ENCODE measurements at places on chromosomes 1 and 21.

DNA sequence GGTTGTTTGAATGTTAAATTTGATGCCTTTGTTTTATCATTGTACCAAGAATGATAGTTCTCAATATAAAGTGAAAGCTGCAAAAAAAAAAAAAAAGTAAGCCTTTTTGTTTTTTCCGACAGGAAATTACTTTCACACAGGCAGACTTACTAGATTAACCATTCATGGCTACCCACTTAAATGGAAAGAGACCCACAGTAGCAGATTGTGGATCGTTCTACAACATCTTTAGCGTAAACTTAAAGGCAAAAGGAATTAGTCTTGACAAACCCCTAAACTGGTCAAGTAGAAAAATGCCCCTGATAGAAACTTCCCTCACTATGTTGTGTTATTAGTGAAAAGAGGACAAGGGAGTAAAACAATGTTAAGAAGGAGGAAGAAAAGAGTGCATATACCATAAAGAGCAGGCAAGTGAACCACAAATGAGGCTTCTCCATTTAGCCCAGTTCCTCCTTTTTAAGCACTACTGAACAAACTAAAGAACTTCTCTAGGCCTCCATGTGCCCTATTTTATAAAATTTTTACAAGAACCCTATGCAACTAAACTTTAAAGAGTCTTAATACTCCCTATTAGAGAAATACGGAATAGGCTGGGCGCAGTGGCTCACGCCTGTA lies 1560.3 kb downstream of the MRPL39 start:
- no peak for DNase-seq

DNA sequence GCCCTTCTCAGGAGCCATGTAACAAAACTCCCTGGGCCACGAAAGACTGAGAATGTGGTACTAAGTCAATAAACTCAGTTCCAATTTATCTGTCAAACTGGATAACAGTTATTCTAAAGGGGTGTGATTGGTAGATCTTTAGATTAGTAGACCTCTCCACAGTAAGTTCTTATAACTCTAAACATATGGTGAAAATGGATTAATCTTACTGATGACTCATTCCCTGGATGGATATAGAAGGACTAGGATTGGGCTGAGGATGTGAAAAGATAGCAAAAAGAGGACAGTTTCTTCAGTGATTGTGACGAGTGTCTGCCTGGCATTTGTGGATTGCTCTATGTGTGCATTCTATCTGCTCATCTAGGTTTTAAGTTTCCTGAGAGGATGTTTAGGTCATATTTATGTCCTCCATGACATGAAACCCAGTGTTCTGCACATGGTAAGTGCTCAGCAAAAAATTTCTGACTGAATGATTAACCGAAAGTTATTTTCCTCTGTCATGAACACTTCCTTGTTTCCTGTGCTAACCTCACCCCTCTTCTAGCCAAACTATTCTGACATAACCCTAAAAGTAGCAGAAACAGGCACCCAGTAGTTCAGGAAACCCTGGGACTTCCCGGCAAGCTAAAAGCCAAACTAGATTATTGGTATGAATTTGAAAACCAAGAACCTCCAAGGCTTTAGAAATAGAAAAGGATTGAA lies 397.5 kb upstream of the PLXNA2 start:
- no peak for DNase-seq

- DNase-seq = no peak
These were observed 8.8 kb downstream of the RAB25 start for GRCh38 chr1:156069490-156070455.

- no peak for DNase-seq
These were observed 15.5 kb downstream of the EEIG2 start for GRCh38 chr1:108575375-108575774.

DNA sequence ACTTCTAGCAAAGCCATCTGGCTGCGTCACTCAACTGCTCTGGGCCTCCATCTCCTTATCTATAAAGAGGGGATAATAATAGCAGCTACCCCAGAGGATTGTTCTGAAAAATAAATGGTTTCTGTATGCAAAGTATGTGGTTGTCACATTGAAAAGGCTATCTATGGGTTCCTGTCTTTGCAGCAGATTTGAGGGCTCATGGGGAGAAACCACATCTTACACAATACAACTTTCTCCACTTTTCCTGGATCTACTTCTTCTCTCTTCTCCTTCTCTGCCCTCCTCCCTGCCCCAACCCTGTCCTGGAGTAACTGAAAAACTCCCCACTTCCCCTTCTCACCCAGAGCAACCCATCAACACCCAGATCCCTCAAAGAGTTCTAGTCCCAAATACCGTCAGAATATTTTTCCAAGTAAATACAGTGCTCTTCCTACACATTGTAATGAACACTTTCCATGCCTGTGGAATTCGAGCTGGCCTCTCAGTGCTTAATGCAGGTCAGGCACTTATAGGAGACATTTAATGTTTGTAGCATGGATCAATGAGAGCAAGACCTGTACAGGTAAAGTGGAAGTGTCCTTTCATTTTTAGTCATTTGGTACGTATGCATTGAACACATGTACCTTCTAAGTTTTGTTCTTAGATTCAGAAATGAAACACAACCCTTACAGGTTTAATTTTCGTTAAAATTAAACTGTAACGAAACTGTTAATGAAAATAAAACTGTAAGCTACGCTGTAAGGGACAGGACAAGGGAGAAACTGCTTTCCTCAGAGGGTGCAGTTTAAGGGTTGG lies 131.9 kb downstream of the AK5 start:
- no peak for DNase-seq

GRCh38 chr1:115677182-115677555 lies 35.4 kb downstream of the VANGL1 start:
- no peak for DNase-seq

DNA sequence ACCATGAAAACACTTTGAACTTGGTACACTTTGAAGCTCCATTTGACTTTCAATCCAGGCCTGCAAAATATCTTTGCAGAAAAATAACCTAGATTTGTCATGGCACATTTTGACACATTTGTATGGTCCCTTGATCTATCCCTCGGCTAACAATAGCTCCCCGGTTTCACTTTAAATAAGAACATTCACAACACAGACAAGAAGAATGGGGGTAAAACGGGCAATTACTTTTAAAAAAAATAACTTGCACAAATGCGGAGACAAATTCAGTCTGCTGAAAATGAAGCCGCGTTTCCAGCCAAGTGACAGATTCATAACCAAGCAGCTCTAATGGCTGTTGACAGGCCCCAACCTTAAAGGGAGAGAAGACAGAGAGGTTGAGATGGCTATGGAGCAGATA lies 218.2 kb downstream of the NPHP4 start:
- DNase-seq = no peak

DNA sequence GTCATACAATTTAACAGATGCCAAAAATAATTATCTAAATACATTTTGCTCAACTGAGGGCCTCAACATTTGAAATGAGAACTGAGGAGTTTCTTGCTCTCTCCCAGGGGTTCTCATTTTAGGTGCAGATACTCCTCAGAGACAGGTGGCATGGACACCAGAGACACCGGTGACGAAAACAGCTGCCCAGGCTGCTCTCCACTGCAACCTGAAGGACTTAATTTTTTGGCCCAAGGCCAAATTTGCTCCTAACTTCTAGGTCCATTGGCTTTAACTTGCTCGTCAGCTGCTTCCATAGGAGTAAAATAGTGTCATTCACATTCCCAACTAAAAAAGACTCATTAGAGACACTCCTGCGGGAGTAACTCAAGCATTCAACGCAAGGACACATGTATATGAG lies 87.0 kb downstream of the NRIP1 start:
- DNase-seq = no peak

- DNase-seq = no peak
These were observed 237.1 kb upstream of the PLD5 start for GRCh38 chr1:242761556-242761955.

DNA sequence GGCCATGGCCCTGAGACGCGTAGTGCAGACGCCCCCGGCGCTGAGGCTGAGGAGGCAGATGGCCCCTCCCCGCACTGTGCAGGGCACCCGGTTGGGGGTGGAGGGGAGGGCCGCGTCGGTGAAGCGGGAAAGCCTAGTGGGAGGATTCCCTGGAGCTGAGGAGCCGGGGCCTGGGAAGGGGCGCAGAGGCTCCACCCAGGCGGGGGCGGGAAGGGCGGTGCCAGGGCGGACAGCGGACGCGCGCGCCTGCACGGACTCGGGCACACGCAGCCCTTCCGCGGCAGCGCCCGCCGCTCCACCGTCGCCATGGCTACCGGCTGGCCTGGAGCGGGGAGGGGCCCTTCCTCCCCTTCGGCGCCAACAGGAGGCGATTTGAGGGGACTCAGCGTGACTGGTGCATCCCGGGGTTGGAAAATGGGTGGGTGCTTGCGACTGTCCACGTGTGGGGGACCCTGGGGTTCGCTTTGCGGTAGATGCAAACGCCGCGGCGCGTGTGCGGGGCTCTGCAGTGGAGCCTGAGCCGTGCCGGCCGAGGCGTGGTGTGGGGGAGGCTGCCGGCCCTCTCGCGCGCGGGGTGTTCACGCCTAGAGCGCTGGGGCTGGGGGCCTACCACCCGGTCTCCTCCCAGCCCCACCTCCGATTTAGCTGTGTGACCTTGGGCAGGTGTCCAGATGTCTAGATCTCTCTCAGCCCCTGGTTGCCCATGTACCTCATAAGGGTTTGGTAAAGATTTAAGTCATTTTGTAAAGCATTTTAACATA lies 35.1 kb downstream of the PTPRF start:
- DNase-seq = peak; percentile 5

Data from activated CD4-positive, alpha-beta T cell treated with anti-CD3 and anti-CD28 coated beads for 24 hours (primary cell).